ENCODE measurements at places on chromosomes 5 and 9. TPM values are rescaled to one million over a fixed set of nuclear protein-coding genes. Genes with fewer than 3 reads are reported as not detected.

BAAT gene
- total RNA-seq = not detected

CD274 gene
- 3.6 TPM for total RNA-seq

SPATA31A7 gene
- not detected for total RNA-seq

CCDC180 gene
- 2.5 TPM for total RNA-seq

FOXE1 gene
- total RNA-seq = not detected

ZBTB26 gene
- 0.17 TPM for total RNA-seq

FRRS1L gene
- total RNA-seq = not detected

CCNB1 gene
- 161 TPM for total RNA-seq

PKN3 gene
- 9.3 TPM for total RNA-seq

IFNA2 gene
- not detected for total RNA-seq

DNA sequence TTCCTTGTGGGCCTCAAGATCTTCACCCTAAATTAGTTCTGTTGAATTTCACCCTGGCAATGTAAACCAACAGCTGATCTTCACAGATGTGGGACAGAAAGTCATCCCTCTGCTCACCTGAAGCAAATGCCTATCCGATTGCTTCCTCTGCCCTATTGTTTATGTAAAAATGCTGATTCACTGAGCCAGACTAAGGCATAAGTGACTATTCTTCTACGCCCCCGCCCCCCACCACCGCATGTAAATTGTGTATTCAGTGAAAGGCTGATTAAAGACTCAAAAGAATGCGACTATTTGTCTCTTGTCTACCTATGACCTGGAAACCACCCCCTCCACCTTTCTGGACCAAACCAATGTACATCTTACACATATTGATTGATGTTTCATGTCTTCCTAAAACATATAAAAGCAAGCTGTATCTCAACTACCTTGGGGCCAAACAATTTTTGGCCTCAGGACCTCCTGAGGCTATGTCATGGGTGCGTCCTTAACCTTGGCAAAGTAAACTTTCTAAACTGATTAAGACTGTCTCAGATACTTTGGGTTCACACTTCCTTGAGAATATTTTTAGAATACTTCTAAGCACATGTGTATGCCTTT lies 129.7 kb upstream of the BOD1 start:
- DNase-seq = peak; percentile 57

DNA sequence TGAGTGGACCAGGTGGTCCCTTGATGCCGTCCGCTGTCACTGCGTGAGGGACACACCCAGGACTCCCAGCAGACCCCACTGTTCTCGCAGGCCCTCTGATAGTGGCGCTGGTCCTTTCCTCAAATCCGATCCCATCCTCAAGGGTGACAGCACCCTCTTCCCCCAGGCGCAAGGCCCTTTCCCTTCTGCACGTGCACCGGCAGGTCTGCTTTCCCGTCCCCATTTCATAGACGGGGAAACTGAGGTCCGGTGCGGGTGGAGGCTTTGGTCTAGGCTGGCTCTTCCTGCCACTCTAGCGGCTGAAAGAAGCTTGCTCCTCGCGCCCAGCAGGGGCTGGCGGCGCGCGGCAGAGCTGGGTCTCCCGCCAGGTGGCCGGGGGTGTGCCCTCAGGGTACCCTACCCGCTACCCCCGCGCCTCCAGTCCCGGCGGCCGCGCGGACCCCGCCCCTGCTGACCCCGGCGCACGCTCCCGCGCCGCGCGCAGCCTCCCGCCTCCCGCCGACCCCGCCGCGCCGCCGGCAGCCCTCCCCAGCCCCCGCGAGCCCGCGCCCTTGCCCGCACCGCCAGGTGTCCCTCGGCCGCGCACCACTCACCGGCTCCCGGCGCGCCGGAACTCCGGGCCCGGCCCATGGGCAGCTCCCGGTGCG lies 453 bp downstream of the RASGEF1C start:
- DNase-seq = peak; percentile 16

- no peak for DNase-seq
Measured at GRCh38 chr9:132861666-132862065, 16.4 kb downstream of the AK8 start.

DNA sequence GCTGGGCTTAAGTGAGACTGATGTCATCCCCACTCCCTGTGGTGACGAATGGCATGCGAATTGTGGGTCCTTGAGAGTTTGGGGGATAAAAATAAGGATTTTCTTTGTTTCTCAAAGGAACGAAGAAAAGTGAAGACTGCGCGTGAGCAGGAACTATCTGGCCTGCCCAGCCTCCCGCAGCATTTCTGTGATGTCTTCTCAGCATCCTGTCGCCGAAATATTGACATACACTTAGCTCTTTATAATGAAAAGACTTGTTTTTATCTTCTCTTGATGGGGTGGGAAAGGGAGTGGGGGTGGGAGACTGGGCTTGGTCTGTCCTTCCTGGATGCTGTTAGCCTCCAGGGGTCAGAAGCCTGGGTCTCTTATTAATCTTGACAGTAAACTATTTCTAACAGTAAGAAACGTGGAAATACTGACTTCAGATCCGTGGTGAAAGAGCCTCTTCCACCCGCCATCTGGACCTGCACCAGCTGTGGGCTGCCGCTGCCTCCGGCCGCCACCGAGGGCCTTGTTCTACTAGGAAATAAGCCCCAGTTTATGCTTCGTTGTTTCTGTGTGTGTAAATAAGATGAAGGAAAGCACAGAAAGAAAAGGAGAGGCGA lies 239.6 kb downstream of the FANCC start:
- DNase-seq = no peak

DNA sequence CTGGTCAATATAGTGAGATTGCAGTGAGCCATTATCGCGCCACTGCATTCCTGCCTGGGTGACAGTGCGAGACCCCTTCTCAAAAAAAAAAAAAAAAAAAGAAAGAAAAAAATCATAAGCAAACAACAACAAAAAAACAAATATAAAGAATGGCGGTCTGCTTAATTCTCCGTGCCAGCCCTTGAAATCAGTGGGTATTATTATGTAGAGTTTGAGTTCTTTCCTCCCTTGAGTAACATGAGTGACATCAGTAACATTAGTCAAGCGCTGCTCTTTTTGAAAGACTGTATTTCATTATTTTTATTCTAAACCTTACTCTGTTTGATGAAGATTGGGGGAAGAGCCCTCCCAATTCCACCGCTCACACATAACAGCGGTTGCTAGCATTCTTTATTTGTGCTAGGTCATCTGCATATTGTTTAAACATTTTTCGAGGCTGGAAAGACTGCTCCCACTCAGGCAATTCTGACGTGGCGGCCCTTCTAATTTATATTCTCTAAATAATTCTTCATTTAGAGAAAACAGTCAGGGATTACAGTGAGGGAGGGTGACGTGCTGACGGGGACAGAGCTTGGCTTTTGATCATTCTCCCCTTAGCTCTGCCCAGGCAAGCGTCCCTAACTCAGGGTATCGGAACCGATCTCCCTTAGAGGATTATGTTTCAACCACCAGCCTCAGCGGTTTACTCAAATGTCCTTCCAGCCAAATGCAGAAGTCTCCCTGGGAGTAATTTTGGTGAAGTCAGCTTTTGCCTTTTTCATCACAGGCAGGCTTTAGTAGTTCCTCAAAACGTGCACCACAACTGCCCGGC lies 860 bp upstream of the MARCHF6 start:
- no peak for DNase-seq

GRCh38 chr5:67620424-67621397 lies 424.1 kb upstream of the CD180 start:
- no peak for DNase-seq

GRCh38 chr9:128921881-128922763 lies 1.3 kb downstream of the PHYHD1 start:
- no peak for DNase-seq

GRCh38 chr5:89028595-89029285 lies 145.8 kb upstream of the MEF2C start:
- DNase-seq = no peak

GRCh38 chr9:137760426-137760825 lies 117.2 kb upstream of the CACNA1B start:
- no peak for DNase-seq

GRCh38 chr9:15512204-15512603 lies 1.4 kb upstream of the PSIP1 start:
- DNase-seq = no peak

- peak; percentile 55 for DNase-seq
Measured at GRCh38 chr9:73684601-73685000, 532.9 kb downstream of the ANXA1 start.

GRCh38 chr5:168899673-168900072 lies 320.5 kb upstream of the PANK3 start:
- DNase-seq = no peak

DNA sequence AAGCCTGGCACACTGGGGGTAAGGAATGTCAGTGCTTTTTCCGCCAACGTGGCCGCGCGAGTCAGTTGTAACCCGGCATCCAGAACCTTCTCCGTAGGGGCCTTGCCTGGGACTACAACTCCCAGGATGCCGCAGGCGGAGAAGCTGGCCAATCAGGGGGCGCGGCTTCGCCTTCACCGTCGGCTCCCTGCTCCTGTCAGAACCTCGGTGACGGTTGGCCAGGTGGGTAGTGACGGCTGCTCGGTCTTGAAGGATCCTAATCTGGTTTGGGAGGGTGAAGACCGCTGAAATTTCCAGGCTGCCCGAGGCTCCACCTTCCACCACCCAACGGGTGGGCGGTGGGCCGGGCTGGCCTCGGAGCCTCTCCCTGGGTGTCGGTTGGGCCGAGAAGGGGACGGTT lies at the start of gene C5orf58:
TSS of gene C5orf58 (plus strand) at position 200 of the 400 bp plus-strand sequence. CDS start 1,992 bp downstream, outside the sequence.
- no peak for DNase-seq

- peak; percentile 50 for DNase-seq
Measured at GRCh38 chr9:110837401-110838005, 168.9 kb downstream of the MUSK start.

DNA sequence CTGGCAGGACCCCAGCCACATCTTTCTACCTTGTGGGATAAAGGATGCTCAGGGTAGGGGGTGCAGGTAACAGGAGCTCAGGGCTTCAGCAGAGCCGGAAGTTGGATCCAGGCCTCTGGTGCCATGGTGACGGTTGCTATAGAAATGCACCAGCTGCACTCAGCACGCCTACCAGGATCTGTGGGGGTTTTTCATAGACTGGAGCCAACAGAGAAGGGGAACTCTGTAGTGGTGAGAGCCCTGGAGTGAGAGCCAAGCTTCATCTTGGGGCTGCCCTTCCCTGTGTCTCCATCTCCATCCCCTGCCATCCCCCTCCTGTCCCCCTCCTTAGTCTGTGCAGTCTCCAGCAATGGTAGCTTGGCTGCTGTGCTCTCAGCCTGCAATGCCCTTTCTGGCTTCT lies 27.5 kb upstream of the BOD1 start:
- no peak for DNase-seq

- no peak for DNase-seq
Measured at GRCh38 chr9:135973277-135974219, 12.4 kb upstream of the UBAC1 start.

DNA sequence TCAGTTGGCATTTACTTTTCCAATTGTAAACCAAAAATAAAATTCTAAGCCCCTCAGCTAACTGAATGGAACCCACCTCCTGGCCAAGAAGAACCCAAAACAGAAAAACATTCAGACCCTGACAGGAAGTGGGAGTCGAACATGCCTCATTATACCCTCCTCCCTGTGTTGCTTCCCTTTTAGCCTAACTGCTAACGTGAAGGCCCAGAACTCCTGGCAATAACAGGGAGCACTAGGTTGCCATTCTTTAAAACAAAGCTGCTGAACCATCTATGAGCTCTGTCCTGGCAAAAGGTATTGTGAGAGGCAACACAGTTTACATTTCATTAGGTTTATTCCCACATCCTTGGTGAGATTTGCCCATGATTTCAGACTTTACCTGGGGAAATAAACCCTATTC lies 481.4 kb downstream of the CHSY3 start:
- DNase-seq = no peak

DNA sequence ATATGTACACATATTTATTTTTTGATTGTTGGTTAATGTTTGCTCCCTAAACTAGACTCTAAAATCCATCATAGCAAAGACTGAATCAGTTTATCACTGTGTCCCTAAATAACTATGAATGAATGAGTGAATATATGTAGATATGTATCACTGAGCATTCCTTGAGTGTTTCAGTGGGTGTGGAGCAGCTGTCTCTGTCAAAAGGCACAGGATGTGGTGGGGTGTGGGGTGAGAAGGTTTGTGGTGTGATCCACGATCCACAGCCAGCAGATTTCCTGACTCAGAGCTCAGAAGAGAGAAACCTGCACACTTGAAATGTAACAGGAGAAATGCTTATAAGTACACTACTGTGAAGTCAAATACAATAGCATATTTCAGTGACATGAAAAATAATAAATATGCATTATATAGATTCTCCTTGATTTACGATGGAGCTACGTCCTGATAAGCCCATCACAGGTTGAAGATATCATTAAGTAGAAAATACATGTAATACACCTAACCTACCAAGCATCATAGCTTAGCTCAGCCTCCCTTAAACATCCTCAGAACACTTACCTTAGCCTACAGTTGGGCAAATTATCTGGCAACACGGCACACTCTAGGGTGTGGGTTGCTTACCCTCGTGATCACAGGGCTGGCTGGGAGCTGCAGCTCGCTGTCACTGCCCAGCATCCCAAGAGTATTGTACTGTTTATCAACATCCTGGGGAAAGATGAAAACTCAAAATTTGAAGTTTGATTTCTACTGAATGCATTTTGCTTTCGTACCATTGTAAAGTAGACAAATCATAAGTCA lies 287.0 kb downstream of the GAS1 start:
- no peak for DNase-seq

GRCh38 chr9:81079055-81079454 lies 610.3 kb downstream of the TLE1 start:
- DNase-seq = no peak

DNA sequence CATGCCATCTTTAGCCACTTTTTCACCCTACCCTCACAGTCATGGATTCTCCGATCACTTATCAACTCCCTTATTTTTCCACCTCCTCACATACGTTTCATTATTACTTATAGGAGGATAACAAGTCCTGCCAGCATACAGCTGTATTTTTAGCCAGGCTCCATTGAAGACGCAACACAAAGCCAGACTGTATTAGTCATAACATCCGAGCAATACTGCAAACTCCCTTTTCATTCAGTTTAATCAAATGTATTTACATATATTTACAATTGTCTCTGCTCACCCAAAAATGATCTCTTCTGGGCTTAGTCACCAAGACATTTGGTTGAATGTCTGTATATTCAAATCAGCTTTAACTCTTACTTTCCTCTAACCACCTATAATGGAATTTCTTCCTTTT lies 126.4 kb upstream of the PRLR start:
- no peak for DNase-seq

DNA sequence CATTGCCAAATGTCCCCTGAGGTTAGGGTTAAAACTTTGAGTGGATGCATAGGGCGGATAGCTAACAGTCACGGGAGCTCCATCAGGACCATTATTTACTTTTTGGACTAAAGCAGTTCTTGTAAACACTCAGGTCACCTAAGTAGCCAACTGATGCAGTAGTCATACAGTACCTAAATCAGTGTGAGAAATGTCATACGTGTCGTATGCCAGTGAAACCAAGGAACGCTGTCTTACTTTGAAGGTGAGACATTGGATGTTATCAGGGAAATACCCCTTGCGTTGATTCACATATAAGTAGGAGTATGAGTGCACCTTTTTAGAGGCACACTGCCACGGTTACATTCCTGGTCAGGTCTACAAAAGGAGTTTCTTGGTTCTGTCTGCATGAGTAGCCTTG lies 101.9 kb downstream of the LNPEP start:
- DNase-seq = no peak

- DNase-seq = peak; percentile 62
Measured at GRCh38 chr9:127741831-127742434, 6.8 kb upstream of the TOR2A start.

All from Caki2 (cell line).